GM12891 (cell line): ENCODE measurements at places on chromosomes 6 and 20.

DNA sequence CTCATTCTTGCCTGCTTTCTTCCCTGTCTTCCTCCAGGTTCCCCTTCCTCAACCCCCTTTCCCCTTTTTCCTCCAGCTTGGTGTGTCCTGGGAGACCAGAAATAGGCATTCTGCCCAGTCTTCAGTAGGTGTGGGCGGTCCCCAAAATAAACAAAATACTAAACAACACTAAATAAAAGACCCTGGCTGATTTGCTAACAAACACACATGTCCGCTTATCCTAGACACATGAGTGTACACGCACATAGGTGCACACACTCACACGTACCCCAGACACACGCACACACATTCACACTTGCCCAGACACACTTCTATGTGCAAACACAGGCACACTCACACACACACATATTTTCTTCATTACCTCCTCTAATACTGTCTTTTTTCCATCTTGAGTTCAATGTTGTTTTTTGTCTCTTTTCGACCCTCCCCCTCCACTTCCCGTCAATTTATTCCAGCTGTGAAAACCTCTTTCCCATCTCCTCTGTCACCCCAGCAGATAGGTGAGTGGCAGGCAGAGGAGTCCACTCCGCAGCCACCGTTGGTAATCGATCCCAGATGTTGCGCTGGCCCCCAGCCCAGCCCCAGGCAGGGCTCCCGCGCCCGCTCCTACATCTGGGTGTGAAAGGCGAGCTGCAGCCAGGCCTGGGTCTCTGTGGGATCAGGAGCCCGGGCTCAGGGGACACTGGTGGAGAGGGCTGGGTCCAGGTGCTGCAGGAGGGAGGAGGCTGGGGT, 56.9 kb upstream of the FOXP4 start:
- no peak for DNase-seq

DNA sequence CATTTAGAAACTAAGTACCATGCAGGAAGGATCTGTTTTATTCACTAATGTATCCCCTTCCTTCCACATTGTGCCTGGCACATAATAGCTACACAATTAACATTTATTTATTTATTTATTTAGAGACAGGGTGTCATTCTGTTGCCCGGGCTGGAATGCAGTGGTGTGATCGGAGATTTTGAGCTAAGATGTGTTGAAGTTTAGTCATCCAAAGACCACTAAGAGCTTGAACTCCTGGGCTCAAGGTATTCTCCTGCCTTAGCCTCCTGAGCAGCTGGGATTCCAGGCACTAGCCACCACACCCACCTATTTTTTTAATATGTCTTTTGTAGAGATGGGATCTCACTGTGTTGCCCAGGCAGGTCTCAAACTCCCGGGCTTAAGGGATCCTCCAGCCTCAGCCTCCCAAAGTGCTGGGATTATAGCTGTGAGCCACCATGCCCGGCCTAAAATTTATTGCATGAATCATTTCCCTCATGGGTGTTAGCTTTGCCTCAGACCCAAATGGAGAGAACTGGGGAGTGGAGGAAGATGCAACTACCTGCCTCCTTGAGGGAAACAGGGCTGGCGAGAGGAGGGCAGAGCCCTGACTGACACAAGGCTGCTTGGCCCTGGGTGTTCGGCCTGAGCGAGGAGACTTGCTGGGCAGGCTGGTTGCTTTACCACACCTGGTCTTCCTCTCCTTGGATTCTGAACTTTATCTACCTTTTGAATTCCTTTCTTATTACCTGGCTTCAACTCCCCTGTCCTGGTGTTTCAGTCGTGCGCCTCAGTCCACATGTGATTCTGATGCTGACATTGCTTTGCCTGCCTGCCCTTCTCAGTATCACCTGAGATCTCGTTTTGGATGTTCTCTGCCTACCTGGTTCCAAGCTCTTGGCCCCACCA, 1.7 kb upstream of the DYNLT1 start:
- no peak for DNase-seq

DNA sequence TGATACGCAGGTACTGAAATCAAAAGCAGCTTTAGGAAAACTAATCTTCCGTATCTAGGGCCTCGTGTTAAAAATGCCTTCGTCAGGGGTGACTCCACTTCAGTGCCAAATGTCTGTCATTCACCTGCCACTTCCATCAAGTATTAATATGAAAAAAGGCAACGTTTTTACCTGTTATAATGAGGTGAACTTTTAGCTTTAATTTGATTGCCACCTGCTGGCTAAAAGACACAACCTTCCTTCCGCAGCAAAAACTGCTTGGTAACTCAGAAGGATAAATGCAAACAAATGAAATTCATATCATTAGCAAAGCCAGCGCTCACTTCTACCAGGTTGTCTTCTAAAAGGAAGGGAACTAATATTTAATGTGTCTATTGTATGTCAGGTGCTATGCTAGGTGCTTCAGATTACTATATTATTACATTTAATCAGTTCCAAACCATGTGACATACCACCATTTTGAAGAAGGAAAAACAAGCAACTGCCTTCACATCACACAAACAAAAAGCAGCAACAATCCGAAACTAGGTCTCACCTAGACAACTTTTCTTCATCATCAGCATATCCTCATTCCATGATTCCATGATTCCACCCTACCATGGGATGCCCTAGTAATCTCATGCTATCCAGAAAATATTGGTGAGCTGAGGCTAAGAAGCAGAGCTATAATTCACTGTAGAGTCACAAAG, 20.6 kb upstream of the ARHGAP18 start:
- DNase-seq = no peak

DNA sequence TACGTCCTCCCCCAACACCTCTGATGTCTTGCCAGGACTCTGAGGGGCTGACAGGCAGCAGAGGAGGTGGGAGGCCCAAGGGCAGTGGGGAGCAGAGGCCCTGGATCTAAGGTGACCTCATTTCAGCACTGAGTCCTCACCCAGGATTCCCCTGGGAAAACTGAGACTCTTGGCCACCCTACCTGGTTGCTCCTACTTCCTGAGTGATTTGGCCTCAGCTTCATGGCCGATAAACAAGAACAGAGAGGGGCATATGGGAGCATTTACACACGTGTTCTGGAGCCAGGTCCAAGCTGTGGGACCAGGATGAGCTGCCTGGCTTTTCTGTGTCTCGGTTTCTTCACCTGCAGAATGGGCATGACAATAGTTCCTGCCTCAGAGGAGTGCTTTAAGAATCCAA, 133.8 kb downstream of the ANKRD60 start:
- no peak for DNase-seq

DNA sequence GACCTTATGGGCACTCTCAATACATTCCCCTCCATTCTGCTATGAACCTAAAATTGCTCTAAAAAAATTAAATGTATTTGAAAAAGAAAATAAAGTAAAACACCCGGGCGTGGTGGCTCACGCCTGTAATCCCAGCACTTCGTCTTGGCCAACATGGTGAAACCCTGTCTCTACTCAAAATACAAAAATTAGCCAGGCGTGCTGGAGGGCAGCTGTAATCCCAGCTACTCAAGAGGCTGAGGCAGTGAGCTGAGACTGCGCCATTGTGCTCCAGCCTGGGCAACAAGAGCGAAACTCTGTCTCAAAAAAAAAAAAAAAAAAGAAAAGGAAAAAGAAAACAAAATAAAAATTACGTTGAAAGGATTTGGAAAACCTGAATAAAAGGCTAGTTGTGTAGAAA, 60.5 kb downstream of the CD164 start:
- no peak for DNase-seq

- DNase-seq = no peak
Observed at GRCh38 chr6:128256095-128256494, 264.3 kb downstream of the PTPRK start.

GRCh38 chr20:61730631-61731362, 334.9 kb downstream of the TAF4 start:
- no peak for DNase-seq

GRCh38 chr6:20399518-20399917, 2.2 kb upstream of the E2F3 start:
- DNase-seq = no peak
